Ovary (tissue), 10 donors: ENCODE measurements at places on chromosomes 2 and 18. TPM values are rescaled to one million over a fixed set of nuclear protein-coding genes. Genes with fewer than 3 reads are reported as not detected.

- DNase-seq, result no peak
These were observed 386.8 kb downstream of the XIRP2 start for GRCh38 chr2:167275046-167275445.

DNA sequence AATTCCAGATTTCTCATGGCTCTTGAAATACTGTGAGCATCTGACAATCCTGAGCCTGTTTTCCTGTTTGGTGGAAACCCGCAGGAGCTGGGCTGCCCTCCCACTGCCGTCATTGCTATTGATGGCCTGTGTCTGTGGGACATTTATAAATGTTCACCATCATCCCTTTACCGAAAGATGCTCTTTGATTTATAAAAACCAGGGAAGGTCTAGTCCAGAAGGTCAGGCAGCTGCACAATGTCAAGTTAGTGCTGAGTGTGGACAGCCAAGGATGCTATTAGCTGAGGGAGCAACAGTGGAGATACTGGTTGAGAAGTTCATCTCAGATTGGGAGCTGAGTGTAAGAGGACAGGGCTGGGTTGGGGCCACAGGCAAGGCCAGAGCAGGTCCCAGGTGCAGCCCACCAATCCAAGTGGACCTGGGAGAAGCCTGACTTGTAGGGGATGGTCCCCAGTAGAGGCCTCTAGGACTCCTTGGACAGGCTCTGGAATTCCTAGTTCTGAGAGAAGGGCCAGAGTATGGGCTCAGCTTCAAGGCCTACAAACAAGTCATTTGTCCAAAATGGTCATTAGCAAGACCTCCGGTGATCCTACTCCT, 55.1 kb downstream of the COPS8 start:
- no peak for DNase-seq

GKN1 gene
- total RNA-seq, result not detected

DNA sequence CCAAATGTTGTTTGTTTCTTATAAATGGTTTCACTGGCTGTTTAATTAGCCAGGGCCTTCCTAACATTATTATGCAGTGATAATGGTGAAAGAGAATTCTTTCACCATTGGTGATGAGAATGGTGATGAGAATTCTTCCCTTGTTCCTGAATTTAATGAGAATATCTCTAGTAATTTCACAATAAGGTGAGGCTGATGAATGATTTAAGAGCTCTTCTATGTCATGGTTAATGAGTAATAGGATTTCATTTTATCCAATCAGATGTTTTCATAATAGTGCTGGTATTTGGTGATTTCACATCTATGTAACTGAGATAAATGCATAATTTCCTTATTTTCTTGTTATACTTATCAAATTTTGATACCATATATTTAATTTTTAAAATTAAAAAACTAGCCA, 535.7 kb upstream of the ZEB2 start:
- DNase-seq, result no peak

FAM210A gene
- 8.4 TPM for total RNA-seq

DNA sequence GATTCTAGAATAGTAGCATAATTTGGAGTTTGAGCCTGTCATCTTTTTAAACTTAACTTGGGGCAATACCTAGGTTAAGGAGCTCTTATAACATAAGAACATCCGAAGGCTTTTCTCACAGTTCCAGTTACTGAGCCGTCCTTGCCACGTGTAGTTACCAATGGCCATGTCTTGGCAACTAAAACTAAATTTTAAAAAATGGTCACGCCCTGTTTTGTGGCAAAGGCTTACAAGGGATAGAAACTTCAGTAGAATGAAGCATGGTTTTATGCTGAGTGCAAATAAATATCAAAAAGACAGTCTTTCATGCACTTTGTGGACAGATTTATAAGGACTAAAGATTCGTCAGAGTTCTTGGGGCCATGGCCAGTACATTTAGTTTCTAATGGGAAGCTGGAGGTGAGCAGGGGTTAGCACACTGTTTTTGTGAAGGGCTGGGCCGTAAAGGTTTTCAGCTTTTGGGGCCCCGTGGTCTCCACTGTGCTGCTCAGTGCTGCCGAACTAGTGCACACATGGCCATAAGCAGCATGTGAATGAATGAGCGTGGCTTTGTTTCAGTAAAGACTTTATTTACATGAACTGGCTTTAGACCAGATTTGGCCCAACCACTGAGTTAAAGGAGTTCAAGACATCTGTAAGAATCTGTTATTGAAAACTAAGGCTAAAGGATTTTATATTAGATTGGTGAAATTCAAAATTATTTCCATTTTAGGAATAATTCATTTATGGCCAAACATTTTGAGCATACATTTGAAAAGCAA, 41.1 kb downstream of the GRHL1 start:
- no peak for DNase-seq

- DNase-seq, result no peak
These were observed 131.6 kb upstream of the MSH6 start for GRCh38 chr2:47651296-47651695.

- DNase-seq, result no peak
These were observed 79.1 kb downstream of the INHBB start for GRCh38 chr2:120425014-120425413.

DNA sequence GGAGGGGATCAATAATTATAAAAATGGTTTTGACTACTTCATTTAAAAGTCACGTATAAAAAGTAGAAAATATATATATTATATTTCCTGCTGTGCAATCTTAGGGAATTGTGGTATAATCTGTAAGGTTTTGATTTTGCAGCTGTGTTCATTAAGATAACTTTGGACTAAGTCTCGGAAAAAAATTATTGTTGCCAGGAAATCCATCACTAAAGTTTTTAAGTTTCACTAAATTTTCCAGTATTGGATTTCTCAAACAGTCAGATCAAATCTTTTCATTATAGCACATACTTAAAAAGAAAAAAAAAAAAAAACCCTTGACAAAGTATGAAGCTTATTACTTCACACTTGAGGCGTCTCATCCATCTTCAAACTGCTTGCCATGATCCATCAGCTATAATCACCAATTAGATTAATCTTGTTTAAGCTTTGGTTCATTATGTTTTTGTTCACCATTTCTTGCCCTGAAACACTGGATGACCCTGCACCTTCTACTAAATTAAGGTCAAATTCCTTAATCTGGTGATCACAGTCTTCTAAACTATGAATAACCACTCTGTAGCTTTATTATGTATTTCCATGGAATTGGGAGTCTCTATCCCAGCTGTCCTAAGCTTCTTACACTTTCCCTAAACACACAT, 326.6 kb upstream of the COL3A1 start:
- DNase-seq, result no peak

ITGA4 gene
- total RNA-seq, result 2.4 TPM

DNA sequence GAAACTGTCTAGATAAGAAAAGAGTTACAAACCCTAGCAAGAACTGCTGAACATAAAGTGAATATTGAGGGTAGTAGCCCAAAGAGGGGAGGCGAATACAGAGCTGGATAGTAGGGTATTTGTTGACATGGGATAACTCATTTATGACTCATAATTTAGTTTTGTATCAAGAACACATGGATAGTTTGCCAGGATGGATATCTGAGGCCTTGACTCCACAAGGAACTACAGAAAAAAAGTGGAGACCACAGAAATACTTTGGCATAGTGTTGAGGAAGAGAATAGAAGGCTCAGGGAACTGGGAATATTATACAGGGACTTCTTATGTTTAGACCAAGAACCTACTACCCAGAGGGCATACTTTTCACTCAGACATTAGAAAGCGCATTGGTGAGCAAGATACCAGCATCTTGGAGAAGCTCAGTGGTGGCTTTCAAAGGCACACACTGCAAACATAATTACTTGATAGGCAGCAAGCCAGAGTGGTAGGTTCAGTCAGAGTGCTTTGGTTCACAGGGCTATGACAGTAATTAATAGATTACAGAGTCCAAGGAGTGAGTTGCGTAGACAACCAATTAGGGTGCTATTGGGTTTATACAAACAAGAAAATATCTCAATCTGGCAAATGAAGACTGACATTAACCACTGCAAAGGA, 51.9 kb upstream of the ZBTB7C start:
- no peak for DNase-seq

DNA sequence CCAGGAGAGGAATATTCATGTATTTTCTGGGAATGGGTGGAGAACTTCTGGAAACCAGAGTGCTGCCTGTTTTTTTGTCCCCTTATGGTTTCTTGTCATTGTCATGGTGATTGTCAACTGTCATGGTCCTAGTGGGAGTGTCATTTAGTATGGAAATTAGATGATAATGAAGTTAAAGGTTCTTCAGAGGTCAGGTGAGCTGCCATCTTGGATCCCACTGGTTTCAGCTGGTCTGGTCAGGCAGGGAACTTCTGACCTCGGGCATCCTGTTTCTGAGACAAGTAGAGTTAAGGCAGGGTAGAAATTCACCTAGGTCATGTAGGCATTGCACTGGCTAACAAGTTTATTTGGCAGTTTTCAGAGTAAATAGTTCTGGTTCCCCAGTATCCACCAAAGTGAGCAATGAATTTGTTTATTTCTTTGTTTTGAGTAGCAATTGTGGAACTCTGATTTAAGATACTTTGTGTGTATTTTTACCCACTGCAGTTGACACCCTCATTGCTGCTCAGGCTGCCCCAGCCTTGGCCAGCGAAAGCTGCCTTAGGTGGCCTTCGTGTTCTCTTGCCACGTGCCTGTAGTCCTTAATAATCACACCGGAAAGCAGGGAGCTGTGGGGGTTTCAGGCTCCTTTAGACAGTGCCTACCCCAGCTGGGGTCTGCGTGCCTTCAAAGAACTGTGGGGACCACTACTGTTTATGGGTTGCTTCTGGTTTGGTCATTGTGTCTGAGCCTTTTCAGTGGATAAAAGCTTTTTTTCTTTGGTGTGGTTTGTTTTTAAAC, 48.7 kb downstream of the NCK2 start:
- DNase-seq, result no peak

ABCB11 gene
- total RNA-seq, result 0.03 TPM

GRCh38 chr2:145413261-145414030, 893.5 kb upstream of the ZEB2 start:
- no peak for DNase-seq

DNA sequence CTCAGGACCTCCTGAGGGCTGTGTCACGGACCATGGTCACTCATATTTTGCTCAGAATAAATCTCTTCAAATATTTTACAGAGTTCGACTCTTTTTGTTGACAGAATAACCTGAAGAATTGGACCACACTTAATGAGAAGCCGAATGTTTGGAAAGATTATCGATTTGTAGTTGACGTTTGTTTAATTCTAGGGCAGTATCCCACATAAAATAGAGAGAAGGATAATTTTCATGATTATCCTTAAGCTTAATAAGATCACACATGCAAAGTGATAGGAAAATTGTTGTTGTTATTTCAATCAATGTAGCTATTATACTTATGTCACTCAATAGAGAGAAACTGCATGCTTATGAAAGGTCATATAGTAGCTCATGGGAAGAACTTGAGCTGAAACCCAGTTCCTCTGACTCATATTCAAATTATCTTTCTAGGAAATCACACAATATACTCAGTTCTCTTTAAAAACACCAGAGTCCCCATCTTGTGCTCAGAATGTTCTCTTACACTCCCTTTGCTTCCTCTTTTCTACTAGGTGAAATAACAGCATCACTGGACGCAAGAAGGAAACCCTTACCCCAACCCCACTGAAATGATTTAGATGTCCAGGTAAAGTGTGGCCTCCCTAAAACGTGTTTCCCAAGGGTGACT, 982.1 kb downstream of the TSN start:
- no peak for DNase-seq

- no peak for DNase-seq
These were observed 23.9 kb downstream of the ME2 start for GRCh38 chr18:50902797-50903196.

DNA sequence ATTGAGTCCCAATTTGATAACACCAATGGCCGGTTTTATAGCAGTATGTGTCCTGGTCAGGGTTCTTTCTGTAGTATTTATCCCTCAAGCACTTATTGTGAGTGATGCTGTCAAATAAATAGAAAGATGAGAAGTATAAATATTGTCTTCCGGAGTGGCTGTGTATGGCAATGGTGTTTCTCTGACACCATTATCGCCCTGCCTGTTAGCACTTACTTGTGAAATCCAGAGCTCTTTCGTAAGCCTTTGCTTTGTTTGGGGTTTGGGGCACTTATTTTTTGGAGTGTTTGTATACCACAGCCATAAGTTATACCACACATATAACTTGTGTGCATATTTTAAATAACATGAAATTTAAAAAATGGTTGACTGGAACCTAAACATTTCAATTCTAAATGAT, 29.3 kb downstream of the CD8B2 start:
- no peak for DNase-seq

DNA sequence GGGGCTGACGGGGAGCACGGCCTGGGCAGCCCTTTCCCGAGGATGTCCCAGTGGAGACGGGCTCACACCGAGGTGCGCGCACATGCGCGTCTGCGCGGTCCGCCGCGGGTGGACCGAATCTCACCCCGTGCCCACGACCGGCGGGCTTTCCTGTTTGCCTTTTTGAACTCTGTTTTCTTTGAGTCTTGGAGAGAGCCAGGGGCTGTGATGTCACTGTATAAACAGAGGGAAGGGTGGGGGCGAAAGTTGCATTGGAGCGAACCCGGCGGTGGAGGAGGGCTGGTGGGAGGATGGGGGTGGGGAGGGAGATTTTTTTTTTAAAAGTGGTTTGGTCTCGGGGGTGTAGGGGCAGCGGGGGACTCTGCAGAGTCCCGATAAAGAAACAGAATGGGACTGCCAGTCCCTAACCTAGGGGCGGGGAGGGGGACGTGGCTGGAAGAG, 141.2 kb upstream of the CTAGE1 start:
- peak; percentile 74 for DNase-seq

DNA sequence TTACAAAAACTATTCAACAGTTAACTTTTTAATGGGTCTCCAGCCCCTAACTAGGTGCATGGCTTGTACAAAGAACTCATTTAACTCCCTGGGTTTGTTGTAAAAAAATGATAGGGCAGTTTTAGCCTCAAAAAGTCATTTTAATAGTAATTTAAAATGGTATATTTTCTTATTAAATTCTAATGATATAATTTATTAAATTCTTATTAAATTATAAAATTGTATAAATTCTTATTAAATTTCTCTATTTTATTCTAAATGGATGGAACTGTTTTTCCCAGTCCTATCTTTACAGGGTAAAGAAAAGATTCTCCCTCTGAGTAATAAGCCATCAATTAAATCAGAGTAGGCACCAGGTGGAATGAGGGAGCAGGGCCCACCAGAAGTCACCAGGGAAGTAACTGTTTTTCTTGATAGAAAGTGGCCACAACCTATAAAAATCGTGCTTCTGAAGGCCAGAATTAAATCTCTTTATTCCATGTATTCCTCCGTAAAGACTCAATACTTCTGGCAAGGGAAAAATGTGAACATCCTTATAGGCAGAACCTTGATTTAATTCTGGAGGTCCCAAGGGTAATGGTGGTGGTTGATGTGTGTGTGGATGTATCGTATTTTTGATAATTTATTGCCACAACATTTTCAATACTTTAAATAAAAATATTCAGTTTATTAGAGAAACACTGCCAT, 814 bp downstream of the FKBP7 start:
- DNase-seq, result no peak

DNA sequence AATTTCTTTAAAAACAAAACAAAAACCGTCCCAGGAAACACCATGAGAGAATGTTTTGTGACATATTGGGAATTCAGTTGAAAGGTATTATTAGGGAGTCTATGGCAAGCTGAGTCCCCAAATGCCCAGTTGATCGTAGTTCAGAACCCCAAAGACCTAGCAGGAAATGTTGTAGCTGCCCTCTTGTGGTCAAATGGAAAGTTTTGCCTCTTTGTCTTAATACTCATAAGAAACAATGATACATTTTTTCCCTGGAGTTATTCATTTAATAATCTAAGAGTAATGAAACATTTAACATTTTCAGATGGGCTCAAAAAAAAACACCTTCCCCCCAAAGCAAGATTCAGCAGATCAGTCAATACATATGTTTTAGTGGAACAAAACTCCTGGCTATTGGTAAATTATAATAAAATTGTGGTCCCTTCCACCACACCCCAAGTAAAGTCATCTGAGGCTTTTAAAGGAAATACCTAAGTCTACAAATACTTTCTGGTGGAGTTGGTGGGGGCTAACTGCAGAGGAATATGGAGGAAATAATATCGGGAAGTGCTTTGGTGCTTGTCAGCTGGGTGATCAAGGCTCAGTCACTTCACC, 37.8 kb upstream of the EFEMP1 start:
- DNase-seq, result no peak
